ENCODE measurements at places on chromosomes 6 and 20.

DNA sequence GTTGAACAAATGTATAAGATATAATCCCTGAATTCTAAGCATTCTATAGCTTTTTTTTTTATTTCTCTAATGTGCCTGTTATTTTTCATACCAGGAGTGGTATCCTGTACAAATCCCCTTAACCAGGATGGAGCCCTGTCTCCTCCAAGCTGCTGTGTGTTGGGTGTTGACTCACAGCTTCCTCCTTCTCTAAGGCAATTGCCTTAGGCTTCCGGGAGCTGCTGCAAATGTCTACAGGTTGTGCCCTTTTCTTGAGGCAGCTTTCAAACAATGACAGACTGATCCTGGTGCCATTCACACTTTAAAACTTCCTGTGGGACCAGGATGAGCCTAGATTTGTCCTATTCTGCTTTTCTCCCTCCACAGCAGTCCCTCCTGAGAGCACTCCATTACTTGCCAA is 173.2 kb downstream of the BTBD3 start:
- no peak for DNase-seq

- no peak for DNase-seq
Observed at GRCh38 chr6:90222724-90223198, 73.9 kb downstream of the BACH2 start.

- DNase-seq, result no peak
Observed at GRCh38 chr6:118881440-118882313, 12.3 kb upstream of the ASF1A start.

DNA sequence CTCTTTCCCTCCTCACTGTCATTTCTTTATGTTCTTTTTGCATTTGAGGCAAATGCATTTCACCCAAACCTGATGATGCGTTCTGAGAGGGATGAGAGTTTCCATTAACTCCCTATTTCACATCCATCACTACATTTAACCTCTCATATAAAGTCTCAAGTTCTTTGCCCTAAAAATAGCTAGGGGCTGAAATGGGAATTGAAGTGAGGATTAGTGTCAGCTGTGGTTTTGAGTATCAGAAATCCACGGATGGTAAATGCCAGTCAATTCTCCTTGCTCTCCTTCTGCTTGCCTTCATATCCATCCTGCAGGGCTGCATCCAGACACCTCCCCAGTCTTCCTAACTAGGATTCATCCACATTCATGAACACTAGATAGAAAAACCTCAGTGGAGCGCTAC is 10.0 kb upstream of the DTNBP1 start:
- no peak for DNase-seq

GRCh38 chr6:41815587-41815986 is 28.1 kb downstream of the TOMM6 start:
- no peak for DNase-seq

DNA sequence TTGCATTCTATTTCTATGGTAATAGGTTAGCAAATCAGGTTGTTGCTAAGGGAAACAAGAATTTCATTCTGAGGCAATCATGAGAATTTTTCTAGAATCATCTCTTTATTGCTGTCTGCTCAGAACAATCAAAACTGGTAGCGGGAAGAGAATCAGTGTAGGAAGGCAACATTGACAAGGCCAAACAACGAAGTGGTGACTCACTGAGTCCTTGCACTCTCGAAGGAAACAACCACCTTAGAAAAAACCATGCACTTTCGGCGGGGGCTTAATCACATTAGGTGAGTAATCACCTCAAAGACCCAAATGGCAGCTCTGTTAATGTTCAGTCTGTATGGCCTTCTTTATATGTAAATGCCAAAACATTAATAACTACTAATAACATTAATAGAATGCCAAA is 78.8 kb upstream of the MAP7 start:
- DNase-seq, result no peak

DNA sequence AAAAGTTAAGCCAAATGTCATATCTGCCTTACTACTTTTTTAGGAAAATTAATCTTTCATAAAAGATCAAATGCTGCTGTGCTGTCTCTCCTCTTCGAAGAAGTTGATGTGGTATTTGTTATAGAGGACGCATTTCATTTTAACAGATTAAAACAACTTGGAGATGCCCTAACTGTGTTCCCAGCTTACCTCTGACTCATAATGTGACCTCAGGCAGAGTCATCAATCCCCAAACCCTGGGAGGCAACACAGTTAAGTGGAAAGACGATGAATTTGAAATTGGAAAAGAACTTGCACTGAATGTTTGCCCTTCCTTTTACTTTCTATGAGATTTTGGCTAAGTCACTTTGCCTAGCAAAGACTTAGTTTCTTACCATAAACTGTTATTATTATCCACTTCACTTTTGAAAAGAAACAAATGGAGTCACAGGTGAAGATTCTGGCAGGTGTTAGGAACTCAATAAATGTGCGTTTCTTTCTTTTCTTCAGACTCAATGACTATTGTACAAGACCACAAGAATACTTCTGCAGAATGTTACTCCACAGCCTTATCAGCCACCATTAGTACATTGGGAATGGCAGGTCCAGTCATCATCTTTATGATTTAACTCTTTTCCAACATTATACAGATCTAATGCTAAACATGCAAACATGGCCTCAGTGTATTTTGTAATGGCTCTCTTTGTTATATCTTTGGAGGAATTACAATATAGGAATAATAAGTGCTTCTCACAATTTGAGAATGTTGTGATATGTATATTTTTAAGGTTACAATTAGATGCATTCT is 102.6 kb downstream of the COL21A1 start:
- DNase-seq, result no peak

DNA sequence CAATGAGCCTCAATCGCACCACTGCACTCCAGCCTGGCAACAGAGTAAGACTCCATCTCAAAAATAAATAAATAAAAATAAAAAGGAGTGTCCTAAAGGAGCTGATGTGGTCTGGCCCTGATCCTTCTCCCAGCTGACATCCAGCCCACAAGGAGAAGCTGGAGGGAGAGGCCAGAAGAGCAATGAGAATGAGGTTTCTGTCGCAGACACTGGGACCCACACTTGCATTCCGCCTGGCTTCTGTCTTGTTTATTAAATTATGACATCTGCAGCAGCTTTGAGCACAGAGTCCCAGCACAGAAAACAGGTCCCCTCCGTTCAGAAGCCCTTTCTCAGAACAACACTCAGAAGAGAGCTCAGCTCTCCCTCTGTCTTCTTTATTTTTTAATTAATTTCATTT is 10.3 kb upstream of the E2F1 start:
- no peak for DNase-seq

DNA sequence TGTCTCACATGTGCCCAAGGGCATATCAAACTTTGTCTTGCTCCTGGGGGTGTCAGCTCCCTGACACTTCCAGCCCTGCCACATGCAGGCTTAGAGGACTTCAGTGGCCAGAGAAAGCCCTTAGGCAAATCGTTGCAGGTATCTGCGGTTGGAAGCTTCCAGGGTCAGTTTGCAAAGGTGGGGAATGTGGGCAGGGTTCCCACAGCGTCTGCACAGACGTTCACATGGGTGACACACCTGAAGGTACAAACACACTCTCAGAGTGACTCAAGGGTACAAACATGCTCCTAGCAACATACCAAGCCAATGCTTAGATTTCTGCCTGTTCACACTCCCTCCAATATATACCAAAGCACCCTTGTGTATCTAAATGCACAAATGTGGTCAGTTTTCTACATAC is 30.0 kb downstream of the VSTM2L start:
- DNase-seq, result no peak

- no peak for DNase-seq
Observed at GRCh38 chr20:50445354-50446151, 64.6 kb upstream of the PTPN1 start.

DNA sequence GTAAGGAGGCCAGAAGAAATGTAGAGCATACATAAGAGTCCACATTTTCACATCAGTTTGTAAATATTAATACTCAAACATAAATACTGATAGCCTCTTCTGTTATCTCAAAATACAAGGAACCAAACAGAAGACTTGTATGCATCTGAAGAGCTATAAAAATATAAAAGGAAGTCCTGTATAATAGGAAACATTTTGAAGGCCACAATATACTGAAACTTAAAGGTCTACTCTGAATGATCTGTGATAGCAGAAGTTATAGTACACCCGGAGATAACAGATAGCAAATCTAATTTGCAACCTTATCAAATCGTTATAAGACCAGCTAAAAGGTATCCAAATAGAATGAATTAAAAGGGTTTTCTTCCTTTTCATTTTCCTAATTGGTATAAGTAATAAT is 111.2 kb downstream of the HIVEP2 start:
- DNase-seq, result no peak

GRCh38 chr20:63625771-63626423 is 1.0 kb downstream of the GMEB2 start:
- no peak for DNase-seq

DNA sequence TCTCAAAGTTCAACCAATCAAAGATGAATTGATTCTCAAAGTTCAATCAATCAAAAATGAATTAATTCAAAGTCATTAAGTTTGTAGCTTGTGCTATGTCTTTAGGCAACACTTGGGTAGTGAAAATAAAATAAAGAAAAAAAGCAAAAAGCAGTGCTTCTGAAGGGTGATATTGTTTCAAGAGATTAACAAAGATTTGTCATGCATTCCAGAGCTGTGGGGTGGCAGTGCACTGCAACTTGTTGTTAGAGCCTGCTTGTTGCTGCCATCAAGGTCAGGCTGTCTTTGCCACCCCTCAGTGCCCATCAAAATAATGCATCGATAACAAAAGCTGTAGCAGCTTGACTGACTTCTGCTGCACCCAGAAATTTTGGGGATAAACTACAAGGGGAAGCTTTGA is 128.6 kb downstream of the RNF144B start:
- no peak for DNase-seq

DNA sequence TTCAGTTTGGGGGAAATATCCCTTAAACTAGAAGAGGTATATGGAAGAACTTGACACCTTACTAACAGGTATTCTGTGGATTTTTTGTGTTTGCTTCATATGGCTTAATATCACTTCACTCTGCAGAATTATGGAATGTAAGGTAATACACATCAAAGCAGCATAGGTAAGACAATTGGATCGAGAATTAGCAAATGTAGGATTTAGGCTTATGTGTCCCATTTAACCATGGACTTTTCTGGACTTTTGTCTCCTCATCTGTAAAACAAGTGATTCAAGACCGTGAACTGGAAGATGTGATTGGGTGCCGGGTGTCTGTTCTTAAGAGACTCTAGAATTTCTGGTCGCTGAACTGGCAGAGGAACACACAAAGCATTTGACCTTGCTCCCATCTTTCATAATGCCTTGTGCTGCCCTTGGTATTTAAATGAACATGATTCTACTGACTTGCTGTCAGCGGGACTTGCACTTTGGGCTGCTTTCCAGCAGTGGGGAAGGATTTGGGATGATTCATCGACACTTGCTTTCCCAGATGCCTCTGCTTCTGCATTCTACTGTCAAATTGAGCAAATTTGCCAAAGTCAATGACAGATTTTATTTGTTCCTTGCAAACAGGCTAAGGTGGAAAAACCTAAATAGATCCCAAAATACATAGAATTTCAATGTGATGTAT is 199.8 kb downstream of the PLCB1 start:
- no peak for DNase-seq

GRCh38 chr6:8852332-8852731 is 417.0 kb upstream of the SLC35B3 start:
- DNase-seq, result no peak

- DNase-seq, result no peak
Observed at GRCh38 chr6:15378866-15379265, 133.0 kb downstream of the JARID2 start.

GRCh38 chr6:121809211-121809610 is 373.8 kb downstream of the GJA1 start:
- DNase-seq, result no peak

- no peak for DNase-seq
Observed at GRCh38 chr20:38889792-38890496, 36.3 kb upstream of the FAM83D start.

- DNase-seq, result no peak
Observed at GRCh38 chr6:108544606-108545005, 16.1 kb upstream of the FOXO3 start.

- DNase-seq, result peak; percentile 82
Observed at GRCh38 chr6:120671519-120671918, 662.8 kb downstream of the TBC1D32 start.

DNA sequence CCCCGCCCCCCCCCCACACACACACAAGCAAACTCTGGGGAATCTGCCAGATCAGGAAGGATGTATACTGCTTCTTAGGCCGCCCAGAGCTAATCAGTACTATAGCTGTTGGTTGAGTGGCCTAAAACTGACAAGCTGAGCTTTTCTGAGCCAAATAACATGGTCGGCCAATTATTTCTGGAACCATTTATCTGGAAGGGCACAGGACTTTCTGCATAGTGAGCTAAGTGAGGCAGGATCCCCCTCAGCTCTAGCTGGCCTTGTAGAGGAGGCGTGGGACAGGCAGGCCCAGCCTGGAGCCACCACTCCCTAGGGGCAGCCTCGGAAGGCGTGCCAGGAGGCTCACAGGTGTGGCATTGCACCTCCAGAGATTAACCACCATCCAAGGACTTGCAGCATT is 200.1 kb downstream of the TMEM242 start:
- DNase-seq, result no peak

GRCh38 chr20:15675061-15675514 is 898.2 kb downstream of the KIF16B start:
- DNase-seq, result no peak

- no peak for DNase-seq
Observed at GRCh38 chr20:45581702-45582101, 2.6 kb upstream of the WFDC8 start.

DNA sequence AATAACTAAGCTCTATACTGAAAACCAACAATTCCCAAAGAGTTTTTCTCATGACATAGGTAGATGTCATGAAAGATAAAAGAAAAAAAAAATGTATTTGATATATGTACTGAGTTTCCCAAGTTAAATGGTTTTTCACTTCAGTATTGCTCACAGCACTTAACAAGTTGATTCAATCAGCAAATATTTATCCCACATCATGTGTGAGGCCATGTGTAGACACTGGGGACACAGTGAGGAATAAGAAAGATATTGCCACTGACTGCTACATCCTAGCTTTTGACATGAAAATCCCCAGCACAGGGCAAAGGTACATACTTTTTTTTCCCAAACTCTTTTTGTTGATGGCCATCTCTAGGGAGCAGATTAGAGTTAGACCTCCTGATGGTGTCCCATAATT is 25.3 kb downstream of the SPTLC3 start:
- DNase-seq, result no peak

DNA sequence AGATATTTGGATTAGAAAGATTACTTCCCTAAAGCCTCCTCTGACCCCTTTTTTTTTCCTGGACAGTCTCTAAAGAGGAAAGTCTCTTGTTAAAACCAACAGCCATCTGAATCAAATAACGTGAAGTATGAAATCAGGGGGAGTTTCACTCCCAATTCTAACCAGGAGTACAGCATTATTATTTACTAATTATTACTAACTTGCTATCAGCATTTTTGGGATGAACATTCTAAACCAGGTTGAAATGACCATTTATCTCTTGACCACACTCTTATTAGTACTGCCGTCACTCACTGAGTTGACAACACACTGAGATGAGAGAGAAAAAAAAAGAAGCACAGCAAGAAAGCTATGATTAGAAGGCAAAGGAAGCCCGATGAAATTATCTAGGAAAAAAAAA is 114.4 kb upstream of the BCLAF1 start:
- DNase-seq, result no peak
